Activated naive CD4-positive, alpha-beta T cell (primary cell): ENCODE measurements at places on chromosomes 1 and 21.
A peak's percentile ranks its signal among the peaks of the same experiment; 100 is the strongest.

GRCh38 chr1:1165485-1165884 lies 8.2 kb upstream of the TTLL10 start:
- DNase-seq = no peak

GRCh38 chr1:245986404-245987218 lies 520.5 kb downstream of the SMYD3 start:
- no peak for DNase-seq

GRCh38 chr1:87435484-87435883 lies 106.8 kb downstream of the LMO4 start:
- no peak for DNase-seq

DNA sequence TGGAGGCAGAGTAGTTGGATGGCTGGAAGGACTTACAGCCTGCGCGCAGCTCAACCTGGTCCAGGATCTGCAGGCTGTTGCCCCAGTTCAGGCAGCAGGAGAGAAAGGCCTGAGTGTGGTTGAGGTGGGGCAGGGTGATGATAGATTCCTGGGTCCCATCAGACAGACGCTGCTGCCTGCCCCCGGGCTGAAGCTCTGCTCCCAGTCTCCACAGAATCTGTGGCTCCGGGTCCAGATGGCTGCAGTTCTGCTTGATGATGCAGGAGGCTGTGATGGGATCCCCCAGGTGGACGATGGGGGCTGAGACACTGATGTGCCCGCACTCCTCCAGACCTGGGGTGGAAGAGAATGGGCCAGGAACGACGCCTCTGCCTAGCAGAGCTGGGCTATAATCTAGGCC lies 7.4 kb downstream of the CSF3R start:
- DNase-seq = no peak

DNA sequence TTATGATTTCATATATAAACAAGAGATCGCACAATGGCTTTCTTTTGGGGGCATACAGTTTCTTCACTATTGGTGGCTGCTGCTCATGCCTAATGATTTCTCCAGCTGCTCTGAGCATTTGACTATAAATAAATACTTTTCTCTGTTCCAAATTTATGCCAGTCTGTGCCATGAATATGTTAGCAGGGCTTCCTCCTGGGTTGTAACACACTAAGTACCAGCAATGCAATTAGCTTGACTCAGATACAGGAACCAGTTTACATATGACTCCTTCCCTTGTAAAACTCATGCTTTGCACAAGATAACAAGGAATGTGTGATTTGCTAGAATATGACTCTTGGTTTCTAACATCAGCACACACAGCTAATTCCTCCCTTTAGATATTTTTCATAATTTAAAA lies 1629.7 kb downstream of the NCAM2 start:
- DNase-seq = no peak

DNA sequence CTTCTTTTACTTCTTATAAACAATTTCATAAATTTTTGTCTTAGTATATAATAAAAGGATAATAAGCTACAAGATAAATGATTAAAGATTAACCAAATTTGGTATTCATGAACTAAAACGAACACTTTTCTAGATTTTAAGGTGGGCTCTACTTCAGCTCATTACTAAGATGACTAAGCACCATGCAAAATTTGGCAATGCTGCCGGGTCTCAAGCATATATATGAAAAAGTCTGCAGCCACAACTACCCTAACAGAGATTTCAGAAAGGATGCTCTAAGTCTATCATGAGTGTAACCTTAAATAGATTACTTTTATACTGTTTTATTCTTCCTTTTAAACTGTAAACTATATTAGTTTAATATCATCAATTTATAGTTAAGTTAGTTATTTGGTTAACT lies 47.8 kb downstream of the BRWD1 start:
- DNase-seq = no peak

DNA sequence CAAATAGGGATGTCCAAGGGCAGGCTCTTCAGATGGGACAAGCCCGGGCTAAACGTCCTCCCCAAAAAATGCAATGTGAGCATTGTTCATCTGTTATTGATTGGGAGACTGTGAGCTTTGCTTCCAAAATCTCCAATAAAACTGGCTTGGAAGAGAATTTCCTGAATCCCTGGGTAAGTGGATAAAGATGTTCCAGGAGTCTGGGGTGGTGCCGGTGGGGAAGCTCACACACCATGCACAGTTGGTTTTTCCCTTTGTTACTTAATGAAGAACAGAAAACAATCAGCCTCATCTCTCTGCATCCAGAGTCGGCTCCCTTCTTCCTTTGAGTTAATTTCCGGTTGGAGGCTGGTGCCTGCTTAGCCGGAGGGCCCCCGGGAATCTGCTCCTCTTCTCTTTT lies 72.1 kb upstream of the ZBTB40 start:
- DNase-seq = no peak

GRCh38 chr1:21821385-21822019 lies 9.4 kb downstream of the LDLRAD2 start:
- no peak for DNase-seq

DNA sequence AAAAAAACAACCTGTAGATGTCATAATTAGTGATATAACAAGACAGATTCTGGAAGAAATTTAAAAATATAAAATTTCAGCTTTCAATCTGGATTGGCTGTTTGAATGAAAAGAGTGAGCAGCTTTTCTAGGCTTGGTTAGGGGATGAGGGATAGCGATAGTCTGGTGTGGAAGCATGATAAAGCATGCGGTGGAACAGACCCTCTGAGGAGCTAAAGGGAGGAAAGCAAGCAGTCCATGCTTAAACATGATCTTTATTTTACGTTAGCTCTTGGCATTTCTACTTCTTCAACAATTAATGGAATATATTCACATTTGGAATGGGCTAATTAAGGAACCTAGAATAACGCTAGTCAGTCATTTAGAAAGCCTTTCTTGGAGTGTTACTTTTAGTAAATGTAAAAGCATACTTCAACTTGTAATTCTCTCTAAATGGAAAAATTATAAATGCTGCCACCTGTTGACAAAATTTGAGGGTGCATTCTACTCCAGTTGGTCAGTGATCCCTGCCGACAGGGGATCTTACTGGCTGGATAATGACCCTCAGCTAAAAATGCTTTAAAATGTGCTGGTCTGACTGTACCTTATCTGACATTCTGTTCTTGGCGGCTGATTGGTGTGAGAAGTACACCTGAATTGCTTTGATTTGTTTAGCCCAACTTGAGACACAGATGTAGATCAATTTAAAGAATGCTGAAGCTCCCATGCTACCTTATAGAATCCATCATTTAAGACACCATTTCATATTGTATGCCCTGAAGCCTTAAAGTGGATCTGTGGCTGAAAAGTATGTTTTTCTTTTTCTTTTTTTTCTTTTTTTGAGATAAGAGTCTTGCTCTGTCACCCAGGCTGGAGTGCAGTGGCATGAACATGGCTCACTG lies 61.2 kb downstream of the AK4 start:
- no peak for DNase-seq

GRCh38 chr21:44780767-44781459 lies 20.7 kb downstream of the UBE2G2 start:
- no peak for DNase-seq

GRCh38 chr1:8349961-8350360 lies 32.0 kb downstream of the SLC45A1 start:
- no peak for DNase-seq

DNA sequence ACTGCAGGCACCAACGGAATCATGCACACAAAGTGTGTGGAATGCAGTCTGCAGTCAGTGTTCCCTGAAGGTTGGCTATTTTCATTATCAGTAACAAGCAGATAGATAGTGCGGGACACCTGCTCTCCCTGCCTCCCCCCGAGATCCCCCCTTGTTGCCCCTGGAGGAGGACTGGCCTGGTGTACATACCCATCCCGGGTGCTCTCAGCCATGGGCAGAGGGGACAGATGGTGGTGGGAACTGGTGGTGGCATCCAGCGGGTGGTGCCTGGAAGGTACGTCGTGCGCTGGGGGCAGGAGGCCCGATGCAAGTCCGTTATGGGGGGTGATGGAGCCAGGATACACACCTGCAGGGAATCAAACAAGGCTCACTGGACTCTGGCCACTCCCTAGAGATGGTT lies 55.2 kb downstream of the DMRTB1 start:
- no peak for DNase-seq

GRCh38 chr1:42298520-42298919 lies 36.5 kb downstream of the FOXJ3 start:
- DNase-seq = no peak

DNA sequence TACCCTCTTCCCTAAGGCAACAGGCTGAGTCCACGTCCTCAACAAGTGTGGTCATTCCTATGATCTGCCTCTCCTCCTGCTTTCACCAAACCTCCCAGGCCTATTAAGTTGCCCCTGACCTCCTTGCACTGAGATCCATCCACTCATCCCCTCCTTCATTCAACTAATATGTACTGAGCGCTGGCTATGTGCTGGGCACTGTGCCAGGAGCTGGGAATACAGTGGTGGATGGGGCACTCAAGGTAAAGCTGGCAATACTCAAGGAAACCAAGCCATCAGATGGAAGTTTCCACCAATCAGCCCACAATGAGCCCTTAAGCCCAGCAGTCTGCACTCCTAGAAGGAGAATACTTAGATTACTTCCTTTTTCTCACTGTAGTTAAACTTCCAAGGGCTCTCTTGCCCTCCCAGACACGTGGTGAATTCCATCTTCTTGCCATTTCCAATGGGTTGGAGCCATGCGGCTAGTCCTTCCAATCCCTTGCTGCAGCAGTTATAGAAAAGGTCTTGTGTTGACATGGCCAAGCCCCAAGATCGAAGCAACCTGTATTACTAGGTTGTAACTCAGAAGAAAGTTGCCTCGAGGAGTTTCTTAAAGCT lies 279.9 kb upstream of the RUNX1 start:
- DNase-seq = no peak

GRCh38 chr1:90370686-90371447 lies 346.2 kb downstream of the BARHL2 start:
- DNase-seq = no peak

GRCh38 chr1:75908717-75909152 lies 23.5 kb downstream of the ASB17 start:
- DNase-seq = no peak

DNA sequence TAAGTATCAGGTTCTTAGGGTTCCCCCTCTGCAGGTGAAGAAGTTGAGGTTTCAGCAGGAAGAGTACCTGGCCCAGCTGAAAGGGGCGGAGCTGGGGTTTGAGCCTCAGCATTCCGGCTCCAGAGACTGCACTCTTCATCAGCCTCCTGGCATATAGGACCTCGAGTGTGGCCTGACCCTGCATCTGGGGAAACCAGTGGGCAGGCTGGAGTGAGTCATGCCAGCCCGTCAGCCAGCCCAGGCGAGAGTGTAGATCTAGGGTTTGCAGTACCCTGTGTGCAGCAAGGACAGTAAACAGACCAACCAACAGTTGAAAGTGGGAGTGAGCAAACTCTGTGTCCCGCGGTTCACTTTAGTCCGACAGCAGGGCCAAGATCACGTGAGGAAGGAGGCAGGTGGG lies 14.1 kb downstream of the MFSD2A start:
- no peak for DNase-seq

- DNase-seq = no peak
Measured at GRCh38 chr1:220003015-220003414, 43.3 kb downstream of the EPRS1 start.

- DNase-seq = no peak
Measured at GRCh38 chr1:107673006-107673405, 292.0 kb downstream of the VAV3 start.

GRCh38 chr1:50156241-50157010 lies 47.7 kb downstream of the ELAVL4 start:
- no peak for DNase-seq

- no peak for DNase-seq
Measured at GRCh38 chr1:224198572-224198971, 15.5 kb downstream of the DEGS1 start.

DNA sequence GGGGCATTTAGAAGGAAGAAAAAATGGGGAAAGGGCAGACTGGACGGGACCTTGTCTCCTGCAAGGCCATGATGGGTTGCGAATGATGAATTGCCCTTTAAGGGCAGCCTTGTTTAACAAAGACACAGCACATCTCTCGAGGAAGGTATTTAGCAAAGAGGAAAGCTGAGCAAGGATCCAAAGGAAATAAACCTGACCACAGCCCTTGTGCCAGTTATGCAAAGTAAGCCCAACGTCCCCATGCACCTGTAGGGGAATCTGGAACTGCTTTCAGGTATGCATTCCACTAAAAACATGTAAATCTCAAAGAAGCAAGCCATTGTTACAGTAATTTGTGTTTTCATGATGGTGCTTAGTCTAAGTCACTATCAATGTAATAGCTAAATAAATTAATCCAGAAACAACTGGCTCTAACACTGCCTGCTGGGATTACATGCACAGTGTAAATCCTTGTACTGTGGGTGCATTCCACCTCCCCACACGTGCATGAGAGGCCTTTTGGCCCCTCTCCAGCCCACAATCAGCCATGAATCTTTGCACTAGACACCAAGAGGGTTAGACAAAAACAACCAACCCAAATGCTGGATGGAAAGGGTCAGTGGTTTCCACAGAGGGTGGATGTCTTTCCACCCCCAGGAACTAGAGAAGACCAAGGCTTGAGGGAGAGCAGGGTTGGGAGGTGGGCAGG lies 228.8 kb upstream of the KAZN start:
- no peak for DNase-seq

- no peak for DNase-seq
Measured at GRCh38 chr21:42199868-42200463, 19.0 kb upstream of the ABCG1 start.

DNA sequence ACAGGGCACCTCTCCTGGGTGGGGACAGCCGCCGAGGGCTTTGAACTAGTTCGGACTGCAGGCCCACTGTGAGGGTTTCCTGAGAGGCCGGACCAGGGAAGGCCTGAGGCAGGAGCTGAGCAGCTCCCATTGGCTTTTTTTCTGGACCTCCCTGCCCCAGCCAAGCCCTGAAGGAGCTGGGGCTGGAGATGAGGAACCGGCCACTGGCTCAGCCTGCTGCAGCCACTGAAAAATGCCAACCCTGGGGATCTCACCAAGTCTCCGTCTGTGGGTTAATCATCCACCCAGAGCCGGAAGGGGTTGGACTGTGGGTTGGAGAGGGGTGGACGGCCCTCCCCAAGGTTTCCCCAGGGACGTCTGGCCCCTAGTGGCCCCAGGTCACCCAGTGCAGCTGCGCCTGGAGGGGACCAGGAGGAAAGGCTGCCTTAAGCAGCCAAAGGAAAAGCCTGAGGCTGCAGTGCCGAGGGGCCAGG lies 2.5 kb downstream of the VWA1 start:
- DNase-seq = no peak

GRCh38 chr21:46560568-46561444 lies 44.1 kb downstream of the S100B start:
- no peak for DNase-seq

GRCh38 chr1:100580446-100580845 lies 42.5 kb downstream of the GPR88 start:
- DNase-seq = no peak

- peak; percentile 38 for DNase-seq
Measured at GRCh38 chr1:203702130-203702577, 62.8 kb upstream of the LAX1 start.

GRCh38 chr1:117585086-117585485 lies 20.8 kb upstream of the TENT5C start:
- no peak for DNase-seq

- DNase-seq = no peak
Measured at GRCh38 chr1:210608767-210609166, 280.1 kb downstream of the HHAT start.
